CD4-positive, alpha-beta T cell treated with Interleukin-15 for 4 hours (primary cell): ENCODE measurements at places on chromosomes 7 and 10.

- no peak for DNase-seq
Measured at GRCh38 chr10:6044751-6045313, 17.3 kb downstream of the IL2RA start.

GRCh38 chr10:543862-544822 lies 145.3 kb downstream of the DIP2C start:
- DNase-seq = no peak

DNA sequence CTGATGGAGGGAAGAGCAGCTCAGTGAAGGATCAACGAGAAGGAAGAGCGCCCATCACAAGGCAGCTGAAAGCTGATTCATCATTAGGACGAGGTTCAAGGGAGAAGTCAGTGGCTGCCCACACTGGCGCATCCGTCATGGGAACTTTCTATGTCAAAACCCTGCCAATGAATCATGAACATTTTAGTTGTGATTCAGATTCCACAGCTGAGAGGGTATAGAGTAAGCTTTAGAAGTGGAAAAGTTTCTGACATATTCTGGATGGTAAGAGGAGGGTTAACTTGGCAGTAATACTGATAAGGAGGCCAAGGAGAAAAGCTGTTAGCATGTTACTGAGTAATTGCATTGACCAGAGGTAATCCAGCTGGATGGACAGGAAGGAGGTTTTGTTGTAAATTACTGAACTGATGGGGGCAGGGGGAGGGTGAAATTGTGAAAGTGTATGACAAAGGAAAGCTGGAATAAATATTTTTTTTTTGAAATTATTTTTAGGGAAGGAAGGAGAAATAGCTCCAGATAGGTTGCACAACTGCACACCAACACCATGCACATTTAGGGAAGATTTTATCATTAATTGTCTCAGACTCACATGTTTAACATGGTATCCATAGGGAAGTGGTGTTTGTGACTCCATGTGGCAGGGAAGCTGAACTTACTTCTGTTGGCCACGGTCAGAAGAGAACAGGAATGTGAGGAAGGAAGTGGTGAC lies 78.3 kb upstream of the NRP1 start:
- DNase-seq = no peak

GRCh38 chr7:136687693-136688322 lies 180.6 kb upstream of the CHRM2 start:
- no peak for DNase-seq

DNA sequence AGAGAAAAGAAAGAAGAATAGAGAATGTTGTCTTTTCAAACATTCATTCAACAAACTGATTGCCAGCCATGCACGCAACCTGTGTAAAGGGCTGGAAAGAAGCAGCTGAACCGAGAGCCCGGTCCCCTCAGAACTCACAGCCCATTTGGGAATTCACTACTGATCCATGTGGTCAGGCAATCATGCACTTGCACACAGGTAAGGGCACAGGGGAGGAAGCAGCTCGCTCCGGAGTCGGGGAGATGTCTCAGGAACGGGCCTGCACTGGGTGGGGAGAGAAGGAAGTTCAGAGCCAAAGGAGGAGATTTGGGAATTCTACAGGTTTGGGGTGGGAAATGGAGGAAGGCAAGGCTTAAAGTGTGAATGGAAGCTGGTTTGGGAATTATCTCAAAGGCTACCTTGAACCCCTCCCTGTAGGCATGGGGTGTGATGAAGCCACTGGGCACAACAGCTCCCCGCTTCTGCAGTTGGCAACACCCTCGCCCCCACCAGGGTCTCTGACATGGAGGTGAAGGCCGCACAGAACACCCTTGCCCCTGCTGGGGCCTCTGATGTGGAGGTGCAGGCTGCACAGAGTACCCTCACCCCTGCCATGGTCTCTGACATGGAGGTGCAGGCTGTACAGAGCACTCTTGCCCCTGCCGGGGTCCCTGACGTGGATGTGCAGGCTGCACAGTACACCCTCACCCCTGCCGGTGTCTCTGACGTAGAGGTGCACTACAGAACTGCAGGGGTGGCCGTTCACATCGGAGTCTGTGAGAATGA lies 194.4 kb upstream of the RNF32 start:
- no peak for DNase-seq

- no peak for DNase-seq
Measured at GRCh38 chr10:92239151-92239599, 51.7 kb downstream of the CPEB3 start.

DNA sequence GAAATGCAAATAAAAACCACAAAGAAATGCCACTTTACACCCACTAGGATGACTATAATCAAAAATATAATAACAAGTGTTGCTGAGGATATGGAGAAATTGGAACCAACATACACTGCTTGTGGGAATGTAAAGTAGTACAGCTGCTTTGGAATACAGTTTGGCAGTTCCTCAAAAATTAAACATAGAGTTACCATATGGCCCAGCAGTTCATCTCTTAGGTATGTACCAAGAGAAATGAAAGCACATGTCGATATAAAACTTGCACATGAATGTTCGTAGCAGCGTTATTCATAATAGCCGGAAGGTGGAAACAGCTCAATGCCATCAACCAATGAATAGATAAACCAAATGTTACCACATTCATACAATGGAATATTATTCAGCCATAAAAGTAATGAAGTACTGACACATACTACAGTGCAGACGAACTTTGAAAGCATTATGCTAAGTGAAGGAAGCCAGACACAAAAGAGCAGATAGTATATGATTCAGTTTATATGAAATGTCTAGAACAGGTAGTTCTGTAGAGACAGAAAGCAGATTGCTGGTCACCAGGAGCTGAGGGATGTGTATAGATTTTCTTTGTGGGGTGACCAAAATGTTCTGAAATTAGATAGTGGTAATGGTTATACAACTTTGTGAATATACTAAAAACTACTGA lies 12.4 kb downstream of the BCAP29 start:
- DNase-seq = no peak

DNA sequence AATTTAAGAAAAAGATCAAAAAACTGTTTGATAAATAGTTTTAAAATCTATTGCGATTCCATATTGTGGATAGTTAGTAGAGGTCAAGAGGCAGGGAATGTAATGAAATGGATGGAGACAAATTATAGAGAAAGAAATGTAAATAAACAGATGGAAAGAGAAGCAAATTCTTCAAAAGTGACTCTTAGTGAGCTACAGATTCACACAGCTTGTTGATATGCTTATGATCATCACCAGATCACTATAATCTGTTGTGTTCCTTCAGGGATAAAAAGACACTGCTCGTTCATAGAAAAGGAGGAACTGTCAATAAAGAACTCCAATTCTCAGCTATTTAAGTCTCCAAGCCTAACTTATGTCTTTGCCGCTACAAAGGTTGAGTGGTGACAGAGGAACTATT lies 251.4 kb upstream of the SEMA3C start:
- DNase-seq = no peak

- no peak for DNase-seq
Measured at GRCh38 chr7:7816816-7817536, 98.6 kb upstream of the RPA3 start.

DNA sequence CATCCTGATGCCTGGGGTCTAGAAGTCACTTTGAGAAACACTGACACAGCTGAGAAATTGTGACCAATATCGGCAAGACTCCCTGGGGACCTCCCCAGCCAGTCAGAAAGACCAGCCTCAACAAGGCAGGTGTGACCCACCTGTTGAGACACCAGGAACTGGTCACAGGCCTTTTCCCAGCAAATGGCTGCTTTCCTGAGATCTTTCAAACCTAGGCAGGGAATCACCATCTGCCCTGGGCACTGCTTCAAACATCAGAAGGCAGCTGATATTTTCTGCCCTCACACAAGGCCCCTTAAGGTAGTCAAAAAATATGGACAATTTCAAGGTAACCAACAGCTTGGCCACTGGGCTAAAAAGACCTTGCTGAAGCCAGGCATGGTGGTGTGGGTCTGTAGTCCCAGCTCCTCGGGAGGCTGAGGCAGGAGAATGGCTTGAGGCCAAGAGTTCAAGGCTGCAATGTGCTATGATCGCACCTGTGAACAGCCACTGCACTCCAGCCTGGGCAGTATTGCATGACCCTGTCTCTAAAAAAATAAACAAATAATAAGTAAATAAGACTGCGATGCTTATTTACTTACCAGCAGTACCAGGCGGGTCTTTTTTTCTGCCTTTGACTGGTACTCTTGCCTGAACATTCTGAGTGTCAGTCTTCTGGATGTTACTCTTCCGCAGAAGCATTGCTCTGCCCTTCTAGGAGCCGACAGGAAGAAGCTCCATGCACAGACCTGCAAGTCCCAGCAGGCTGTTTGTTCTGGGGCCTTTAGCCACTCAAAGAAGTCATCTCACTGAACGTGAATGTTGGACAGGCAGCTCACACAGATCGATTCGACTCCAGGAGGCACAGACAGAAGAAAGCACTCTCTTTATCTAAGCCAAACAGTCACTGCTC lies 59.7 kb downstream of the SORBS1 start:
- no peak for DNase-seq

- no peak for DNase-seq
Measured at GRCh38 chr10:49134327-49134726, 506 bp upstream of the FAM170B start.

DNA sequence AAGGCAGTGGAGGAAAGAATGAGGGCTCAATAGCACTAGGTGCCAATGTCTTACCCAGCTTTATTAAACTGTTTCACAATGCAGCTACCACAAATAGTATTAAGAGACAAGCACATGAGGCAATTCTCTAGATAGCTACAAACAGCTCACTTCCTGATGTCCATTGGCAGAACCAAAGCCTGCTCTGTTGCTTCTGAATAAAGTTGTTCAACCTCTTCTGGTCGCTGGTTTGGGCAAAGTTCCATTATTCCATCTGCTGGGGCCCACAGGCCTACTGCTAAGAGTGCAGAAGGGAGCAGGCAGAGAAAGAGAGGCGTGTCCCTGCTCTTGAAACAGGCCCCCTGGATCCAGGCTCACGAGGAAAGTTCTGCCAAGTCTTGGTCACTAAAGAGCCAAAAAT lies 173.9 kb downstream of the ZNF438 start:
- no peak for DNase-seq

DNA sequence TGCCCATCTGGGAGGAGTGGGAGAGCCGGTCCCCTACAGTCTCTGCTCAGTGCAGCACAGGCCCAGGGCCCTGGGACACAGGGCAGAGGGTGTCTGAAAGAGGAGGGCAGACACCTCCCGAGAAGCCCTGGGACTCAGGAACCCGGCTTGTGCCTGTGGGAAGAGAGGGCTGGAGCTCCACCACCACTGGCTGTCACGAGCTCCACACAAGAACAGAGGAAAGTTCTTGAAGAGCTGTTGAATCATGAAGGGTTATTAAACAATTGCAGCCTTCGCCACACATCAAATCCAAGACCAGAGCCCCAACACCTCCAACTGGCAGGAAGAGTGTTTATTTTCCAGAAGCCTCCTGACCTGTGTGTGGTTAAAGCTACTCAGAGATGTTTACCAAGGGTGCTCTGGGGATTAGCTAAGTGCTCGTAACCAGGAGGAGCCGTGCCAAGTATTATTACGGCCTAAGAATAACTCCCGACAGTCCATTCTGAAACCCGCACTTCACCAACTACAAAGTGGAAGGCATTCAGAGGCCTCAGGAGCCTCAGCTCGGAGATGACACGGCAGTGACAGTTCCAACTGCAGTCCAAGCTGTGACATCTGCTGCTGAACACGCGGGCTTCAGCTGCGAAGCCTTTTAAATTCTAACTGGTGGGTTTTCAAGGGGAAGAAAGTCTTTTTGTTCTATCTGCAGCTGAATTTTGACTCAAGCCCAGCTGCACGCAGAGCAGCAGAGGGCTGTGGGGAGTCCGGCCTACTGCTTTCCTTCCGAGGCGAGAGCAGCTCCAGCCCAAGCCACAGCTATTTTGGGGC lies 75.1 kb downstream of the MAD1L1 start:
- DNase-seq = no peak

DNA sequence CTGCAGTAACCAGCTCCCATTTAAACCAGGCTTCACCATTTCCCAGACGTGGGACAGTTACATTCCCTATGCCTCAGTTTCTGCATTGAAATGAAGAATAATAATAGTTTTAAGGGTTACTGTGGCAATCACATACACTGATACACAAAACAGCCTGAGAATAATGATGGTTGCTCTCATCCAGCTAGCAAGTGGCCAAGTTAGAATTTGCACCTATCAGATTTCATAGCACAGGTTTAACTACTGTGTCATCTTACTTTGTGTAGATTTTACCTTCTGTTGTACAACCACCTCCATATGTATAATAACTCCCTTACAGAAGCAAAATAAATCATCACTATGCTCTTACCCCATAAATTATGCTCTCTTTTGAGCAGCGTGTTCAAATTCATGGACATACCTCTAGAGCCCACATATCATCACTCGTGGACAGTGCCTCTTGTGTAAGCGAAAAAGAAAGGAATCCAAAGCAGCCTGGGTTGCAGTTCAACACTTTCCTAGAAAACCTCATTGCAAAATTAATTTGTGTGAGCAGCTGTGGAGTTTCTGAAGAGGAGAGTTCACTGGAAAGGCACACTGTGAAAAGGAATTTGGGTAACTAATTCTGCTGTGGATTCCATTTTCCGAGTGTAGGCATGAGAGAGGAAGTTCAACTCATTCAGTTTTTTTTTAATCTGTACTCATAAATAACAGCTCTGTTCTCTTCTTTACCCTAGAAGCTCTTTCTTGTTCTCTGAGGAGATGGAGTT lies 492.5 kb downstream of the ARL4A start:
- no peak for DNase-seq

DNA sequence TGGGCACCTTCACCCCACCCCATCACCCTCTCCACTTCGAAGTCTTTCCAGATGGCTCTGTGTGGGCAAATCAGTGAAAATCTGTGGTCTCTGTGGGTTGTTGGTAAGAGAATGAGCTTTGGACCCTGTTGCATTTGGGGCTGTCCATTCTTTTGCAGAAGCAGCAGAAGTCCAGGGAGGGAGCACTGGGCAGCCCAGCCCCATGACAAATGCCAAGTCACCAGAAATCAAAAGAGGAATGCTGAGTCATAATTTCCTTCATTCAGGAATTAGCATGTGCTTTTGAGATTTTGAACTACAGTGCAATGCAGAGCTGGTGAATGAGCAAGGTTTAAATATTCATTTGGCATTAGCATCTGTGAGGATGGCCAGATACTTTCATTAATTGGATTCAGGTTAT lies 556.2 kb downstream of the LRMDA start:
- no peak for DNase-seq

DNA sequence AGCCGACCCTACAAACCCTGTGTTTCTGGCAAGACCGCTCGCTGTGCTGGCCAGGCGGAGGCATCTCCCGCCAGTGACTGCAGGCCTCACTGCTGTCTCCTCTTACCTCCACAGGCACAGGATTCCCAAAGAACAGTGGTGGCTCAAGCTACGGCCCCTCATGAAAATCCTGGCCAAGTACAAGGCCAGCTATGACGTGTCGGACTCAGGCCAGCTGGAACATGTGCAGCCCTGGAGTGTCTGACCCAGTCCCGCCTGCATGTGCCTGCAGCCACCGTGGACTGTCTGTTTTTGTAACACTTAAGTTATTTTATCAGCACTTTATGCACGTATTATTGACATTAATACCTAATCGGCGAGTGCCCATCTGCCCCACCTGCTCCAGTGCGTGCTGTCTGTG lies 36.2 kb downstream of the PITRM1 start:
- DNase-seq = no peak

GRCh38 chr7:73834626-73835191 lies 3.9 kb downstream of the CLDN4 start:
- no peak for DNase-seq

GRCh38 chr10:110764378-110764777 lies 107.3 kb upstream of the PDCD4 start:
- DNase-seq = no peak
